ENCODE measurements at places on chromosomes 13 and 19. TPM values are rescaled to one million over a fixed set of nuclear protein-coding genes. Genes with fewer than 3 reads are reported as not detected.
A peak's percentile ranks its signal among the peaks of the same experiment; 100 is the strongest.

GRCh38 chr13:50587115-50587514 lies 256.4 kb downstream of the DLEU7 start:
- no peaks in the 10 kb centered on the region for H3K36me3 ChIP-seq
- no peak overlapping the region for H3K4me3 ChIP-seq

DNA sequence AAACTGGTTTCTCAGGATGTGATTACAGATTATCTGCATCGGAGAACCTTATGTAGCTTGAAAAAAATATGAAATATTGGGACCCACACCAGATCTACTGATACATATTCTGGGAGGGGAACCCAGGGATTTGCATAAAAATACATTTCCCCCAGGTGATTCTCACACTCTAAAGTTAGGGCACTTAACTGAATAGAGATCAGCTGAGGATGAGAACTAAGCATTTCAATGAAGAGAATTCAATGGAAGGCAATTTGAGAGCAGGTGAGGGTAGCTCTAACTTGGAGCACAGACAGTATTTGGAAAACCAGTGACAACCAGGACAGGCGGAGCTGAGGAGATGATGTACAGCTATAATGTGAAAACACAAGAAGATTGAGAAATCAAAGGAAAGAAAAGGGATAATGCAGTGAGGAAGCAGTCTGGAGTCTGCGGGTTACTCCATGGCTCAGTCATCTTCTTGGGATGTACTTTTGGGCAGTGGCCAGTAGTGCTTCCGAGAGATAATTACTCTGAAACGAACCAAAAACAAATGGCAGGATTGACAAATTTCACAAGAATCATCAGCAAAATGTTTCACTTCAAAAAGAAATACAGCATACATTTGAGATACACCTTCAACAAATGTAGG lies 6.1 kb upstream of the OXGR1 start:
- peaks cover 98% of the 10 kb centered on the region for H3K27me3 ChIP-seq
- no peak overlapping the region for H3K4me3 ChIP-seq
- H3K36me3 ChIP-seq: no peaks in the 10 kb centered on the region
- H3K4me1 ChIP-seq: no peaks in the 10 kb centered on the region
- H3K27ac ChIP-seq: no peak overlapping the region

GRCh38 chr13:112960706-112961105 lies 8.3 kb upstream of the MCF2L start:
- no peak overlapping the region for H3K27ac ChIP-seq
- no peaks in the 10 kb centered on the region for H3K36me3 ChIP-seq
- H3K4me1 ChIP-seq: no peaks in the 10 kb centered on the region
- H3K4me3 ChIP-seq: no peak overlapping the region

- no peaks in the 10 kb centered on the region for H3K36me3 ChIP-seq
- H3K4me3 ChIP-seq: no peak overlapping the region
- H3K27me3 ChIP-seq: no peaks in the 10 kb centered on the region
- H3K4me1 ChIP-seq: peaks cover 4% of the 10 kb centered on the region
Measured at GRCh38 chr13:40389081-40389641, 277.3 kb downstream of the FOXO1 start.

DNA sequence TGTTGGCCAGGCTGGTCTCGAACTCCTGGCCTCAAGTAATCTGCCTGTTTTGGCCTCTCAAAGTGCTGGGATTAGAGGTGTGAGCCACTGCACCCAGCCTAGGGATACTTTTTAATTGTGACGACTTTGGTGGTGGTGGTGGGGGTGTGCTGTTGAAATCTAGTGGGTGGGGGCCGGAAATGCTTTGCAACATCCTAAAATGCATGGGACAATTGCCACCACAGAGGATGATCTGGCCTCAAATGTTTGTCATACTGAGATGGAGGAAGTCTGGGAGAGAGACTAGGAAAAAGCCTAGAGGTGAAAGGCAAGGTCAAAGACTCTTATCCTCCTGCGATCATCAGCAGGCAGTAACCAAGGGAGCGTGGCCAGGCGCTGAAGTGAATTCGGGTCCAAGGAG lies 1.4 kb downstream of the NWD1 start:
- no peak overlapping the region for H3K4me3 ChIP-seq
- no peaks in the 10 kb centered on the region for H3K36me3 ChIP-seq
- H3K27ac ChIP-seq: no peak overlapping the region
- H3K27me3 ChIP-seq: no peaks in the 10 kb centered on the region

DNA sequence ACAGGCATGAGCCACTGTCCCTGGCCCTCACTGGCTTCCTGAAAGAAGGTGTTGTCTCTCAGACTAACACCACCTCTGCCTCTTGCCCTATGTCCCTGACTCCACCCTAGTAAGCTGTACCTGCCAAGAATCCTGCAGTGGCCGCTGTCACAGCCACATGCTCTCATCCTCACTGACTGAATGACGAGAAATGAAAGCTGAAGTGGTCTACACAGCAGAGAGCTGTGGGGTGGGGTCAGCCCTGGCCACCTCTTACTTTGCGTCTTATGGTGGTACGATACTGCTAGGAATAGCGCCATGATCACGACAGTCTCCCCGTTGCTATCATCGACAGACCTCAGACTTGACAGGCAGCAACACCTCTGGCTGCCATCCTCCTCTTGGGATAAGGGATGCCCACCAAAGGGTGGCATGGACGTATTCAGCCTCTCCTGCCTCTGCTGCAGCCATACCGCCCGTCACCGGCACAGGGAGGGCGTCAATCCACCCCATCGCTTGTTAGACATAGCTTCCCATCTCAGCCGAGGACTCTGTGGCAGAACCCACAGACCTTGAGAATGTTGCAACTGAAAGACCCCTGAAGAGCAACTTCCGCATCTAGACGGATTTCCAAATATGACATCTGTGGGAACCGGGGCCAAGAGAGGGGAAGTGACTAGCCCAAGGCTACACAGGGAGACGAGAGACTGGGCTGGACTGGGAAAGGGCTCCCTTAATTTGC lies 809 bp downstream of the MYO1F start:
- H3K4me1 ChIP-seq: peaks cover 5% of the 10 kb centered on the region
- no peaks in the 10 kb centered on the region for H3K36me3 ChIP-seq
- H3K27me3 ChIP-seq: no peaks in the 10 kb centered on the region
- no peak overlapping the region for H3K4me3 ChIP-seq
- H3K27ac ChIP-seq: no peak overlapping the region
- DNase-seq: no peak

- H3K27me3 ChIP-seq: no peaks in the 10 kb centered on the region
- H3K4me3 ChIP-seq: no peak overlapping the region
- DNase-seq: no peak
- no peaks in the 10 kb centered on the region for H3K36me3 ChIP-seq
- H3K4me1 ChIP-seq: peaks cover 3% of the 10 kb centered on the region
- no peak overlapping the region for H3K27ac ChIP-seq
Measured at GRCh38 chr13:30119476-30119875, 187.9 kb downstream of the KATNAL1 start.

DNA sequence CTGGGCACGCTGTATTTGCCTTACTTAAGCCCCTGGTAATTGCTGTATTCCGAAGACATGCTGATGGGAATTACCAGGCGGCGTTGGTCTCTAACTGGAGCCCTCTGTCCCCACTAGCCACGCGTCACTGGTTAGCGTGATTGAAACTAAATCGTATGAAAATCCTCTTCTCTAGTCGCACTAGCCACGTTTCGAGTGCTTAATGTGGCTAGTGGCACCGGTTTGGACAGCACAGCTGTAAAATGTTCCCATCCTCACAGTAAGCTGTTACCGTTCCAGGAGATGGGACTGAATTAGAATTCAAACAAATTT lies 676 bp downstream of the BRCA2 start:
- H3K27me3 ChIP-seq: no peaks in the 10 kb centered on the region
- peak overlapping the region; percentile 85 for H3K4me3 ChIP-seq
- no peaks in the 10 kb centered on the region for H3K4me1 ChIP-seq
- DNase-seq: no peak
- peaks cover 18% of the 10 kb centered on the region for H3K36me3 ChIP-seq

DNA sequence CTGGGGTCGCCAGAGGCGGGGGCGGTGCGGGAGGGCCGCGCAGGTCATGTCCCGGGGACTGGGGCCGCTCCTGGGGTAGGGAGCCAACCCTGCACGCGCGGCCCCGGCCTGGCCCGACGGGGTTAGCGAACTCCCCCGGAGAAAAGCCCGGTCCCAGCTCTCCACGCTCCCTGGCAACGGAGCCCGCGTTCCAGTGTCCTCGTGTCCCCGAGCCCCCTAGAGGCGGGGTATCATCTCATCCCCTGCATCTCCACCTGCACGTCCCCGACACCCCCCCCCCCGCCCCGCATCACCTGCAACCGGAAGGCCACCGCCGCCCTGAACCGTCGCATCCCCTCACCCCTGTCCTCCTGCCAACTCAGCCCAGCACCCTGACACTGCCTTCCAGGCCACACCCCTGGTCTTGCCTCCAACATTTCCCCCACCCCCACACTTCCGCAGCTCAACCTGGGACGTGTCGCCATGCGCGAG lies 2.7 kb downstream of the WDR88 start:
- H3K36me3 ChIP-seq: peaks cover 13% of the 10 kb centered on the region
- no peak overlapping the region for H3K27ac ChIP-seq
- H3K27me3 ChIP-seq: no peaks in the 10 kb centered on the region
- no peaks in the 10 kb centered on the region for H3K4me1 ChIP-seq
- peak; percentile 80 for DNase-seq

- DNase-seq: no peak
- no peak overlapping the region for H3K4me3 ChIP-seq
- no peaks in the 10 kb centered on the region for H3K36me3 ChIP-seq
- H3K4me1 ChIP-seq: peaks cover 3% of the 10 kb centered on the region
- H3K27me3 ChIP-seq: no peaks in the 10 kb centered on the region
Measured at GRCh38 chr13:50159607-50160006, 144.4 kb downstream of the KCNRG start.

GRCh38 chr13:110070511-110071120 lies 236.3 kb downstream of the COL4A1 start:
- H3K27me3 ChIP-seq: no peaks in the 10 kb centered on the region
- H3K27ac ChIP-seq: no peak overlapping the region
- no peaks in the 10 kb centered on the region for H3K36me3 ChIP-seq
- no peak overlapping the region for H3K4me3 ChIP-seq

DNA sequence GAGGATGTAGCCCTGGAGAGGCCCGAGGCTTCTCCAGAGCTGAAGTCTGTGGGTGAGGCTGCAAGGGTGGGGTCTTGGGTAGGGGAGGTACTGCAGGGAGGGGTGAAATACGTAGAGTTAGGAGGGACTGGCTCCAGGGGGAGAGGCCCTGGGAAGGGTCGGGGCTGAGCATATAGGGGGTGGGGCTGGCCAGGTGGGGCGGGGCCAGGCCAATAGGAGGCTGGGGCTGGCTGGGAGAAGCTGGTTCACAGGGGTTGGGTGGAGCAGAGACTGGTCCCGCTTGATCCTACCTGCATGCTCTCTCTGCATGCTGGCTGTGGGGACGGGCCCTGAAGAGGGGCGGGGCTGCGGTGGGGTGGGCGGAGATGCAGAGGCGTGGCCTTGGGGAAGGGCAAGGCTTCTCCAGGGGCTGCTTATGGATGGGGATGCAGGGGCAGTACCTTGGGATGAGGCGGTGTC lies 51.9 kb downstream of the CELF5 start:
- H3K27me3 ChIP-seq: peaks cover 4% of the 10 kb centered on the region
- no peaks in the 10 kb centered on the region for H3K36me3 ChIP-seq
- H3K4me1 ChIP-seq: no peaks in the 10 kb centered on the region
- DNase-seq: peak; percentile 99

- H3K36me3 ChIP-seq: peaks cover 54% of the 10 kb centered on the region
- H3K4me3 ChIP-seq: no peak overlapping the region
- H3K4me1 ChIP-seq: no peaks in the 10 kb centered on the region
- no peaks in the 10 kb centered on the region for H3K27me3 ChIP-seq
Measured at GRCh38 chr13:95136638-95137037, 164.6 kb downstream of the ABCC4 start.

GRCh38 chr19:57947088-57947418 lies 453 bp downstream of the ZNF256 start:
- peak overlapping the region; percentile 96 for H3K4me3 ChIP-seq
- H3K27ac ChIP-seq: peak overlapping the region; percentile 72
- peaks cover 33% of the 10 kb centered on the region for H3K36me3 ChIP-seq
- H3K27me3 ChIP-seq: no peaks in the 10 kb centered on the region

DNA sequence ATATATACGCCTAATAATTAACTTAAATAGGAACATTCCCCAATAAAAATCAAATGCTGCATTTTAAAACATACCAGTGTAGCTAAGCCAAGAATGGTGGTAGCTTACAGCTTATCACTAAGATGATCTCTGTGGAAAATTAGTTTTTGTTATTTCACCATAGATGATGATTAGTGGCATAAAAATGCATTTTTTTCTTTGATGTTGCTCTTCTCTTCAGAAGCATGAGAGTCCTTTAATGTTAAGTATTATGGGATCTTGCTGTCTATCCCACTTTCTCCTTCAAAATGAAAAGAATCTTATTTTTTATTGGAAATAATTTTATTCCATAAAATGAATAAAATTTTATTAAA lies 731.0 kb downstream of the SLITRK1 start:
- H3K4me3 ChIP-seq: no peak overlapping the region
- DNase-seq: no peak
- H3K36me3 ChIP-seq: no peaks in the 10 kb centered on the region
- H3K27ac ChIP-seq: no peak overlapping the region
- no peaks in the 10 kb centered on the region for H3K4me1 ChIP-seq

DNA sequence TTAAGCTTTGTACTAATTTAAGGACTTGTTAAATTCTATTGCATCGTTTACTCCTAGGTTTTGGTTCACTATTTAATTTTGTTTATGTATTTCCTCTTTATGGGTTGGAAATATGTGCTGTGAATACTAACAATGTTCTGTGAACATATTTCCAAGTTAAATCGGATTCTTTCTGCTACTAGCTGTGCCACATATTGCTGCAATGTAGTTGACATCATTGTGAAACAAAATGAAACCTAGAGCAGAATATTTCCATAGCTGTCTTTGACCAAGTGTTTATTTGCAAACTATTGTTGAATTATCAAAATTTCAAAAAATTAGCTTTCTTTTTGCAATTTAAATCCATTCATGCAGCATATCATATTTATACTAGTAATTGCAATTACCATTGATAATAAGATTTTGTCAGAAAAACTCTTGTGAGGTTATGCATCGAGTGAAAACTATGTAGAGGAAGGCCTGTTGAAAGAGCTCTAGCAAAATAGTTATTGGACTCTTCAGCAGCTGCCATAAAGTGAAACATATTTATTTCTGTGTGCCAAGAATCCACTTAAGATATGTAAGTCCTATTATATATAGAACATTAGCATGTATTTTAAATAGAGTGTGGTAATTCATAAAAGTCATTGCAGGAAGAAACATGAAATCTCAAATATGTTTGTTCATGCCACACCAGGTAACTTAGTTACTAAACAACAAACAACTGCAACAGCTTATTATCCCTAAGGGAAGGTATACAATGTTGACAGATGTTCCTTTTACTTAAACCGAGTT lies 575.1 kb downstream of the SLITRK6 start:
- no peak overlapping the region for H3K27ac ChIP-seq
- no peak for DNase-seq
- no peaks in the 10 kb centered on the region for H3K4me1 ChIP-seq
- no peaks in the 10 kb centered on the region for H3K27me3 ChIP-seq
- no peaks in the 10 kb centered on the region for H3K36me3 ChIP-seq

- peaks cover 6% of the 10 kb centered on the region for H3K4me1 ChIP-seq
- no peak for DNase-seq
- no peaks in the 10 kb centered on the region for H3K27me3 ChIP-seq
- H3K27ac ChIP-seq: no peak overlapping the region
- H3K36me3 ChIP-seq: peaks cover 52% of the 10 kb centered on the region
- peak overlapping the region; percentile 10 for H3K4me3 ChIP-seq
Measured at GRCh38 chr13:73075954-73076353, 17.1 kb downstream of the KLF5 start.

SMIM44 gene
- total RNA-seq: not detected

GSX1 gene
- not detected for total RNA-seq

NTF4 gene
- total RNA-seq: 13.2 TPM

ACP4 gene
- not detected for total RNA-seq

KLK4 gene
- total RNA-seq: not detected

SYT5 gene
- not detected for total RNA-seq

GRK1 gene
- 1.7 TPM for total RNA-seq

TBC1D17 gene
- total RNA-seq: 40.7 TPM

CEACAM8 gene
- not detected for total RNA-seq

PTGER1 gene
- total RNA-seq: 0.81 TPM
